ENCODE measurements at places on chromosomes 11 and 22.
A peak's percentile ranks its signal among the peaks of the same experiment; 100 is the strongest.

DNA sequence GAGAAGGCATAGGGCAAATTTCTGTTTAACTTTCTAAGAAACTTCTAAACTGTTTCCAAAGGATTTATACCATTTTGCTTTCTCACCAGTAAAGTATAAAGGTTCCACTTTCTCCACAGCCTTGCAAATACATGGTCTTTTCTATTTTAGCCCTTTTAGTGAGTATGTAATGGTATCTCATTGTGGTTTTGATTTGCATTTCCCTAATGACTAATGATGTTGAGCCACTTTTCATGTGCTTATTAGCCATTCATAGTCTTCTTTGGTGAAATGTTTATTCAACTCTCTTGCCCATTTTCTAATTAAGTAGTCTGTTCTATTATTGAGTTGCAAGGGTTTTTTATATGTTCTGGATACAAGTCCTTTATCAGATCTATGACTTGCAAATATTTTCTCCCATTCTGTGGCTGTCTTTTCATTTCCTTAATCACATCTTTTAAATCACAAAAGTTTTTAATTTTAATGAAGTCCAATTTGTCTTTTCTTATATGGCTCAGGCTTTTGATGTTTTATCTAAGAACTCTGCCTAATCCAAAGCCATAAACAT is 83.8 kb upstream of the KCNQ1OT1 start:
- no peaks in the 10 kb centered on the region for H3K27me3 ChIP-seq
- no peak overlapping the region for H3K4me3 ChIP-seq
- no peaks in the 10 kb centered on the region for H3K36me3 ChIP-seq
- H3K4me1 ChIP-seq = no peaks in the 10 kb centered on the region

GRCh38 chr11:111976119-111976766 is 39.1 kb downstream of the DIXDC1 start:
- peak overlapping the region; percentile 20 for H3K4me3 ChIP-seq
- peaks cover 28% of the 10 kb centered on the region for H3K27me3 ChIP-seq
- H3K36me3 ChIP-seq = peaks cover 1% of the 10 kb centered on the region
- DNase-seq = no peak
- peaks cover 11% of the 10 kb centered on the region for H3K4me1 ChIP-seq

GRCh38 chr11:119088406-119088805 is 3.7 kb downstream of the HMBS start:
- H3K4me1 ChIP-seq = peaks cover 42% of the 10 kb centered on the region
- H3K36me3 ChIP-seq = peaks cover 22% of the 10 kb centered on the region
- no peaks in the 10 kb centered on the region for H3K27me3 ChIP-seq
- H3K4me3 ChIP-seq = no peak overlapping the region

GRCh38 chr11:63870351-63871140 is 31.6 kb downstream of the MARK2 start:
- peaks cover 24% of the 10 kb centered on the region for H3K36me3 ChIP-seq
- no peaks in the 10 kb centered on the region for H3K27me3 ChIP-seq
- no peak overlapping the region for H3K4me3 ChIP-seq
- peak; percentile 44 for DNase-seq

- H3K27ac ChIP-seq = no peak overlapping the region
- H3K36me3 ChIP-seq = no peaks in the 10 kb centered on the region
- peaks cover 10% of the 10 kb centered on the region for H3K27me3 ChIP-seq
These were observed 4.8 kb upstream of the OR52I1 start for GRCh38 chr11:4589017-4589416.

DNA sequence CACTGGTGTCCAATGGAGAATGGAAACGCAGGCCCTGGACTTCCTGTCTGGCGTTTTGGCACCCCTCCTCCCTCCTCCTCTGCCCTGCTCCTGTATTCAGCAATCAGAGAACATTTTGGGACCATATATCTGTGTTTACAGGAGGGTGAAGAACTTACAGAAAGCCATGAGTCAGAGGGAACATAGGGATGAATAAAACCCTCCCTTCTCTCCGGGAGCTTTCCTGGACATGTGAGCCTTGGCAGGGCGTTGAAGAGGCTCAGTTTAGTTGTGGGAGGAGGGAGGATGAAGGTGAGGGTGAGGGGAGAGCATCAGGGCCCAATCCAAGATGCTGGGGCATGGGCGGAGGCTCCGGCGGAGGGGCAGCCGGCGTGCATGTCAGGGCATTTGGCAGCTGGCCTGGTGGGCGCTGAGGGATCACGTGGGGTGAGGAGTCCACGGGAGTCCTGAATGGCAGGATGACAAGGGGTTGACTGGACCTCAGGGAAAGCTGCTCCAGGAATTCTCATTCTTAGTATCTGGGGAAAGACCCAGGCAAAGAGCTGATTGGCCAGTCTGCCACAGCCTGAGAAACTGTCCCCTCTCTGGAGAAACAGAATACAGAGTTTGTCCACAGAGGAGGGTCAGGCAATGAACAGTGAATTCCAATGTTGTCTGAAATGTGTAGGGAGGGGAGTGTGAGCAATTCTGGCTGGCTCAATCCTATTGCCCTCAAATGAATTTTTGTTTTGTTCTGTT is 28.9 kb downstream of the MICAL2 start:
- H3K4me3 ChIP-seq = no peak overlapping the region
- peaks cover 41% of the 10 kb centered on the region for H3K36me3 ChIP-seq
- H3K27ac ChIP-seq = peak overlapping the region; percentile 51
- no peak for DNase-seq

DNA sequence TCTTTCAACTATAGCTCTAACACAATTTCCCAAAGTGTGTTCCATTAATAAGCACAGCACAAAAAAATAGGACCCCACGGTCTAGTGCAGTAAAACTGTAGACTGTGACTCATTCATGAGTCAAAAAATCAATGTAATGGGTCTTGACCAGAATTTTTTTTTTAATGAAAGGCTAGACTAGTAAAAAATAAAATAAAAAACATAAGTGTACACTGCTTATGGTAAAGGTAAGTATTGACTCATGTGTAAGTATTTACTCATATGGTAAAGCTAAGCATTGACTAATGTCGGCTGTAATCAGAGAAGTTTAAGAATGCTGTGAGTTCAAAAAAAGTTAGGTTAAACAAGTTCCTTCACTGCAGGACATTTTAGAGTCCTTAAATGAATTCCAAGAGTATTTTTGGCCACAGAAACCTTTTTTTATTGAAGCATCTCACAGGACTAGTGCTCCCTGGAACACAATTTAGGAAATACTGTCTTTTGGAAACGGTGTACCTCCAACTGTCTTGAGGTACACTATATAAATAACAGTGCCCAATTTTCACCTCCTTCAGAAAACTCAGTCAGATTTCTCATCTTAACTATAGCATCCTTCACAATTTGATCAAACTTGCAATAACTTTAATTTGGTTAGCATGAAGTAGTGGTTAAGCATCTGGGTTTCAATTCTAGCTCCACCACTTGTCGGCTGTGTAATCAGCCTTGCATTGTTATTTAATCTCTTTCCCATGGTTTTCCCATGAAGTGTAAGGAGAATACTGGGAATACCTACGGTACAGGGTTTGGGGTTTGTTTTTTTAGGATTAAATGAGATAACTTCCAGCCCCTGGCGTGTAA is 2.1 kb downstream of the CCDC73 start:
- no peaks in the 10 kb centered on the region for H3K36me3 ChIP-seq
- no peak overlapping the region for H3K4me3 ChIP-seq
- H3K27ac ChIP-seq = no peak overlapping the region

- peaks cover 15% of the 10 kb centered on the region for H3K27me3 ChIP-seq
- peaks cover 2% of the 10 kb centered on the region for H3K4me1 ChIP-seq
- H3K27ac ChIP-seq = no peak overlapping the region
- H3K4me3 ChIP-seq = no peak overlapping the region
- DNase-seq = peak; percentile 74
These were observed 22.6 kb upstream of the PKNOX2 start for GRCh38 chr11:125141686-125142535.

DNA sequence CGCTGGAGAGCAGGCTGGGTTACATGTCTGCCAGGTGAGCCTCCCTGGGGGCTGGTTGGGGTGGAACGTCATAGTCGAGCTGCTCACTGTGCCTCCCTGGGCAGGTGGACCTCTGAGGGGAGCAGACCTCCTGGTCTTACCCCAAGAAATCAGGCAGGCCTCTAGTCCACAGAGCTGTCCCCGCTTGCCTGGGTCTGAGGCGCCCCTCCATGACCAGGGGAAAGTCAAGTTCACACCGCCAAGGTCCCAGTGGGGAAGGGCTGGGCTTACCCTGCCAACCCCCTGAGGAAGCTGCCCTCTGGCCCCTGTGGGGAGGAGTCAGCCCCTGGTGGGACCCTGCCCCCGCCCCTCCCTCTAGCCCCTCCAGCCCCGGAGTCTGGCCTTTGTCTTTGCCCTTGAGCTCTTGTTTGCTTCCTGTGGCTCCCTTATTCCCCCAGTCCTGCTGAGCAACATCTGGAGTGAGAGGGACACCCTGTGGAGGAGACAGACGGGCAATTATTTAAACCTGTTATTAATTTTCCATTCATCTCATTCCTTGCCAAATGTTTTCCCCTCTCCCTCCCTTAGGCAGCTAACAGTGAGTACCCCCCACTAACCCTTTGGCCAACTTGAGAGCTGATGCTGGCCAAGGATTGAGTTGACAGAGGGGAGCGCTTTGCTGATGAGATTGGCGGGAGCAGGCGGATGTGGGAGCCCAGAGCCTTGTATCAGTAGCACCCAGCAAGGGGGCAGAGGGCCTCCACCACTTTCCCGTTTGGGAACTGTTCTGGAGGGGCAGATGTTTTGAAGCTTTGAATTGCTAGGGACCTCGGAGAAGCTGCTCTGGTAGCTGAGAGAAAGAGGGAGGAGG is 83.4 kb downstream of the CEP164 start:
- peaks cover 23% of the 10 kb centered on the region for H3K36me3 ChIP-seq
- H3K27ac ChIP-seq = no peak overlapping the region
- no peak for DNase-seq
- no peaks in the 10 kb centered on the region for H3K27me3 ChIP-seq
- no peaks in the 10 kb centered on the region for H3K4me1 ChIP-seq

GRCh38 chr22:40055143-40055883 is 60.6 kb downstream of the FAM83F start:
- peak; percentile 43 for DNase-seq
- H3K4me1 ChIP-seq = peaks cover 79% of the 10 kb centered on the region
- peak overlapping the region; percentile 100 for H3K27ac ChIP-seq

DNA sequence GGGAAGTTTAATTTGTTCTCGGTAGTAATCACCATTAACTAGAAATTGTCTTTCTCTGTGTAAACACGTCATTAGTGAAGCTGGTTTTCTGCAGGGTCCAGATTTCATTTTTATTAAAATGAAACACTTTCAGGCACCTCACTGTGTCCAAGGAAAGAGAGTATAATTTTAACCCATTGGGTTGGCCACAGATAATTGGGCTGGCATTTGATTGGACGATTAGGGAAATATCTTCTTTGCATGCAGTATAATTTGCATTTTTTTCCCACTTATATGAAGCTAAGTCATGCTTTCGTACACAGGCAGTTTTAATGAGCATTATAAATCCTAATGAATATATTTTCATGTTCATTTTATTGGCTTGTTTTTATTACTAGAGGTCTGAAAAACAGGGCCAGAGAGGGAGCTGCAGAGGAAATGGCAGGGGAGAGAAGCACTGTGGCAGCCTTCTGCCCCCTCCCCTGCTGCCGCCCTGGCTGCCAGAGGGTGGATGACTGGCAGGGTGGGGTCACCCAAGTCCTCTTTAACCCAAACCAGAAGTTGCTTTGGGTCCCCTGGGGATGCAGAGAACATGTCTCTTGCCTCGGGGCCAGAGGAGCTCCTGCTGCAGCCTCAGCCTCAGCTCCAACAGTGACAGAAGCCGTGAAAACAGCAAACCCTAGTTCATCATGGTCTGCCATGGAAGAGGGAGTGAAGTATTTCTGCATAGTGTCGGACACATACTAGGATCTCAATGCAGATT is 93.9 kb downstream of the PKNOX2 start:
- H3K27ac ChIP-seq = no peak overlapping the region
- H3K4me3 ChIP-seq = no peak overlapping the region
- no peaks in the 10 kb centered on the region for H3K36me3 ChIP-seq
- DNase-seq = no peak
- peaks cover 24% of the 10 kb centered on the region for H3K27me3 ChIP-seq
- H3K4me1 ChIP-seq = no peaks in the 10 kb centered on the region

DNA sequence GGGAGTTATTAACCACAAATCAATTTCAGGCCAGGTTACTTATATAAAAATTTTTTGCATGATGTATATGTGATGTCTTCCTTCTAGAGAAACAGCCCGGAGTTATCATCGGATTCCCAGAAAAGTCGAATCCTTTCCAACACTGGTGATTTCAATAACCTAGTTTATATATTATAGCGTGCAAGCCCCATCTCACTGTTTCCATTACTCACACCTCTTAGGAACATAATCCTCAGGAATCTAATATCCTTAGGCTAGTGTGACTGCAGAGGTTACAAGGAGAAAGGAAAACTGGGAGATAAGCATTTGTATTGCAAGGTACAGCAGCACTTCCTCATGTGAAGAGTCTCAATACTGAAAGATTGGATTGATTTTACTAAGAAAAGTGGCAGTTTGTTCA is 20.3 kb downstream of the ARHGAP20 start:
- DNase-seq = no peak
- peaks cover 4% of the 10 kb centered on the region for H3K27me3 ChIP-seq
- H3K4me3 ChIP-seq = no peak overlapping the region
- H3K27ac ChIP-seq = no peak overlapping the region
- no peaks in the 10 kb centered on the region for H3K36me3 ChIP-seq

- no peak overlapping the region for H3K4me3 ChIP-seq
- DNase-seq = no peak
- H3K36me3 ChIP-seq = no peaks in the 10 kb centered on the region
- H3K27me3 ChIP-seq = peaks cover 20% of the 10 kb centered on the region
These were observed 2.6 kb downstream of the MRGPRF start for GRCh38 chr11:69010361-69010891.

GRCh38 chr11:121032546-121032945 is 8.6 kb downstream of the TBCEL start:
- no peak overlapping the region for H3K4me3 ChIP-seq
- H3K4me1 ChIP-seq = peaks cover 29% of the 10 kb centered on the region
- no peaks in the 10 kb centered on the region for H3K27me3 ChIP-seq
- no peak overlapping the region for H3K27ac ChIP-seq
- H3K36me3 ChIP-seq = peaks cover 7% of the 10 kb centered on the region
- DNase-seq = no peak

DNA sequence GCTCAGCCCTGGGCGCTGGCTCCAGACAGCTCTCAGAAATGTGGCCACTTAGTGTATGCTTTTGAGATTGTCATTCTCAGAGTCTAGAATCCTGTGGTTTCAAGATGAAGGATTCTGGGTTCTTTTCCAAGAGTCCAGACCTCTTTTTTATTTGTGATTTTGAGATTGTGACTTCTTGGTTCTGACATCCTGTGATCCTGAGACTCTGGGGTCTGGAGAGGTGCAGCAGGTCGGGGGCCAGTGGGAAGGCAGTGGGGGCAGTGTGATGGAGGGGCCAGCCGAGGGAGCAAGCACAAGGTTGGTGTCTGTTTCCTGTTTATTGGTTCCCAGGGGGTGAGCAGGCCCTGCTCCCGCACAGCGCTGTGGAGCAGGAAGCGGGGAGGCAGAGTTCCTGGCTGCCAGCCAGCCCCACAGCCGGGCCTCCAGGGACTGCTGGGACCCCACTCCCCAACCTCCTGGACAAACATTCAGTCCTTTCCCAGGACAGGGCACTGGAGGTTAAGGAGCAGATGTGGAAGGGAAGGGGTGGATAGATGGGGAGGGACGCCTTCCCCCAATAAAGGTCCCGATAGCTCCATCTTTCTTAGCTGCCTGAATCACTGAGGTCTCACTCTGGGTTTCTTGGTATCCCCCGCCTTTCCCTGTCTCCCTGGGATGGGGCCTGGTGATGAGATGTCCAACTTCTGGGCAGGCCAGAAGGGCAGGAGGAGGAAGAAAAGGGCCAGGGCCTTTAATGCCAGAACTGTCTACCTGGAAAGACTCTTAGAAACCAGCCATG is 13.7 kb downstream of the ARHGEF17 start:
- no peak for DNase-seq
- H3K4me1 ChIP-seq = peaks cover 7% of the 10 kb centered on the region
- H3K27ac ChIP-seq = no peak overlapping the region
- no peaks in the 10 kb centered on the region for H3K27me3 ChIP-seq
- no peaks in the 10 kb centered on the region for H3K36me3 ChIP-seq

All from activated CD4-positive, alpha-beta T cell treated with anti-CD3 and anti-CD28 coated beads for 36 hours (primary cell).